ENCODE measurements at places on chromosomes 2 and 18.

- DNase-seq = no peak
Measured at GRCh38 chr2:233820774-233821105, 33.6 kb downstream of the HJURP start.

DNA sequence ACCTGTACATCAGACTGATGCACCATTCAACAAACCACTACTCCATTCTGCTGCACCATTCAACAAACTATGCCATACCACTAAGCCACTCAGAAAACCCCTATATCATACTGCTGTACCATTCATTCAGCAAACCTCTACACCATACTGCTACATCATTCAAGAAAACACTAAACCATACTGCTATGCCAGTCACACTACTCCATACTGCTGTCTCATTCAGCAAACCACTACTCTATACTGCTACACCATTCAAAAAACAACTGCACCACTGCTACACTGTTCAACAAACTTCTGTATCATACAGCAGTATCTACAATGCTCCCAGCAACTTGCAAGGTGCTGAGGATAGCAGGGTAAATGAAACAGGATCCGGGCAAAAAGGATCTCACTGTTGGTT, 12.9 kb upstream of the SLC1A4 start:
- DNase-seq = no peak

GRCh38 chr2:96409820-96410164, 74.2 kb downstream of the NCAPH start:
- no peak for DNase-seq

- DNase-seq = peak; percentile 38
Measured at GRCh38 chr18:59950215-59950944, 50.6 kb downstream of the PMAIP1 start.

DNA sequence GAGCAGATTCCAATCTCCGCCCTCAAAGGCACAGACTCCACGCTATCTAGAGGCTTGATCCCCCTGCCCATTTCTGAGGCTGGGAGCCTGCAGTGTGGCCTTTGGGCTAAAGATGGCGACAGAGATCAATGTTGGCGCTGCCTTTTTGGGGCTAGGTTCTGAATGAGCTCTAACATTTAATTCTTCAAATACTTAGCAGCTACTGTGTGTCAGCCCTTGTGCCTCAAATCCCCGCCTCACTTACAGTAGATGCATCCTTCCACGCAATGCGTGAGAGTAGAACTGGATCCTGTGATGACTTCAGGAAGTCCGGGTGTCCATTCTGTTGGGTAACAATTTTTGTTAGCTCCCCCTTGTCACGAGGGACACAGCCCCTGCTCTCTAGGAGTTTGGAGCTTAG, 12.4 kb downstream of the IL1F10 start:
- DNase-seq = peak; percentile 82

- DNase-seq = peak; percentile 95
Measured at GRCh38 chr2:10398496-10398895, 49.6 kb downstream of the ODC1 start.

GRCh38 chr2:26845021-26845420, 2.9 kb upstream of the DPYSL5 start:
- no peak for DNase-seq

- DNase-seq = peak; percentile 1
Measured at GRCh38 chr18:57432751-57433400, 2.3 kb upstream of the ONECUT2 start.

GRCh38 chr2:141411419-141411818, 719.4 kb downstream of the LRP1B start:
- DNase-seq = no peak

- DNase-seq = no peak
Measured at GRCh38 chr18:10045296-10045891, 131.6 kb downstream of the VAPA start.

DNA sequence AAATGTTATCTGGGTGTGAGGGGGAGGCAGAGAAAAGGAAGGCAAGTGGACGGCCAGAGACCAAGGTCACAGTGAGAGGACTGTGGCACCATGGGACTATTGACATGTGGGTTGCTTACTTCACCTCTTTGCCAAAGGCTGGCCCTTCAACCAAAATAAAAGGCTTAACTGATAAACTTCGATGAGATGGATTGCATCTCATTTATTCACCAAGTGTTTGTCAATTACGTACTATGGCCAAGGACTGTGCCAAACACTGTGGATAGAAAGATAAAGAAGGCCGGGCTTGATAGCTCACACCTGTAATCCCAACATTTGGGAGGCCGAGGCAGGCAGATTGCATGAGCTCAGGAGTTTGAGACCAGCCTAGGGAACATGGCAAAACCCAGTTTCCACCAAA, 98.7 kb upstream of the CCBE1 start:
- DNase-seq = no peak

DNA sequence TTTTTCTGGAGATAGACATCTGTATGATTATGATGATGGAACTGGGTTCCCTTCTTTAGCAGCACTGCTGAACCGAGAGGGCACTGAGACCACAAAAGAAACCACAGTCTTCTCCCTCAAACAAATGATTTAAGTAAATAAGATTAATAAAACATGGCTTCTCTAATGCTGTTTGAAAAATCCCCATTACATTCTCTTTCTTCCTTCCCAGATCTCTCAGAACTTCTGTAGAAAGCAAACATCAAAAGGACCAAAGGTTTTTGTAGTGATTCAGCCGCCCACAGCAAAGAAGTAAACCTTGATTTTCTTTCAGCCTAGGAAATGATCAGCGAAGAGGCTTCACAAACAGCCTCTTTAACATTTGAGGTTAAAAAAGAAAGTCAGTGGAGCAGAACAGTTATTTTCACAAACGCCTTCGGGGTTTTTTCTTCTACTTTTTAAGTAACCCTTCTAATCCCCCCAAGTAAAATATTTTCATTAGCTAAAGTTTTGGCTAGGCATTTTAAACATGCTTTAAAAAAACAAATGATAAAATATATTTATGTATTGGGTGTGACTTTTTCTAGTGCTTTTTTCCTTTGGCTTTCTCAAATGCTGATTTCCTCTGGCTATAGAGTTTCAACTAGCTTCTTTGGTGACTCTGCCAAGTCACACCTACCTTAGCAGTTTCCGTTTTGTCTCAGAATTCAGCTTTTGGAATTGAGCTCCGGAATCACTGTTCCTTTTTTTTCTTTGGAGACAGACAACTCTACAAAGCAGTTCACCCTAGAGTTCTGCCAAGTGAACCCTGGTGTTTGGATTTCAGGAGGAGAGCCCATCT, 89.6 kb downstream of the UPP2 start:
- no peak for DNase-seq

- DNase-seq = peak; percentile 7
Measured at GRCh38 chr2:179898873-179899272, 37.5 kb upstream of the ZNF385B start.

DNA sequence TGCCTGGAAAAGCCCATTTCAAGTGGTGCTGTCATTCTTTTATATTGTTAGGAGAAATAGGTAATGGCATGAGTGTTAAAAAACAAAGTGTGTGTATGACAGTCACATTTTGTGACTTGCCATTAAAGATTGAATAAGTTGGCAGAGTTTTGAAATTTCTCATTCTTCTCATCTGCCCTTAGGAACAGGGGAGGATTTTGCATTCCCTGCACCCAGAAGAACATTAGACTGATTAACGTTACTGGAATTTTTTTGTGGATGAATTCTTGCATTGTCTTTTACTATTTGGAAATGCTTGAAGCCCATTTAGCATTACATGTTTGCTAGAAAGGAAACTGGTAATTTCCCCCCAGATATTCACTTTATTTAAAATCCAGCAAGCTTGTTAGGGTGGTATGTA, 162.2 kb downstream of the BABAM2 start:
- DNase-seq = no peak

DNA sequence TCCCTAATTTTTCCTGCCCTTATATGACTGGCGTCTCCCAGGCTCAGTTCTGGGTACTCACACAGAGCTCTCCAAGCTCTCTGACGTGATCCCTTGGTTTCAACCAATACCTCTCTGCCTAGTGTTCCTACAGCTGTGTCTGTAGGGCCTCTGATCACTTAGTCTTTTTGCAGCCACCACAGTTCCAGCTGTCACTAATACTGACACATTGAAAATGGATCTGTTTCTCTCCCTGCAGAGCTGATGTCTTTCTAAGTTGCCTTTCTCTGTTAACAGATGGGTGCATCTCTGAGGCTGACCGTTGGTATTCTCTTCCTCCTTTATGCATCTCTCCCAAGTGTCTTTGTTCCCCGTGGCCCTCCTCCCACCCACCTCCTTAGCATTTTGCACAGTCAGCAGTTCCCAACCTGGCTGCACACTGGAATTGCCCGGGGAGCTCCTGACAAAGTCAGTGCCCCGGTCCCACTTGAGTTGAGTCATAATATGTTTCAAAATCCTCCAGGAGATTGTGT, 62.5 kb downstream of the CERS6 start:
- peak; percentile 72 for DNase-seq

- no peak for DNase-seq
Measured at GRCh38 chr2:235343869-235344268, 150.0 kb upstream of the AGAP1 start.

- no peak for DNase-seq
Measured at GRCh38 chr2:39107156-39107555, 13.7 kb downstream of the SOS1 start.

- DNase-seq = peak; percentile 54
Measured at GRCh38 chr2:37168217-37168981, 11.6 kb upstream of the EIF2AK2 start.

DNA sequence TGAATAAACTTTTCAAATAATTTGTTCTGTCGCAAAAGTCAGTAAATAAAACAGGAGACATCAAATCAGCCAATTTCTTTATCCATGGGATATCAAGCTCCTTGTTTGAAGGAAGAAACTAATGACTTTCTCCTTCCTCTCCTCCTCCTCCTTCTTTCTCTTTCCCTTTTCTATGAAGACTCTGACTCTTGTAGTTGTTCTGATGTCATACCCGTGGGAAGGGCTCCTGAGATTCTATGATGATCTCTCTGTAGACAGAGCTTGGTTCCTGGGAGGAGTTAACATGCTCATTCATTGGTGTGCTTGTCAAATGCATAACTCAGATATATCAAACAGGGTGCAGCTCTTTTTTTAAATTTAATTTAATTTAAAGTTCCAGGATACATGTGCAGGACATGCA, 118.7 kb upstream of the KCTD1 start:
- DNase-seq = peak; percentile 77

DNA sequence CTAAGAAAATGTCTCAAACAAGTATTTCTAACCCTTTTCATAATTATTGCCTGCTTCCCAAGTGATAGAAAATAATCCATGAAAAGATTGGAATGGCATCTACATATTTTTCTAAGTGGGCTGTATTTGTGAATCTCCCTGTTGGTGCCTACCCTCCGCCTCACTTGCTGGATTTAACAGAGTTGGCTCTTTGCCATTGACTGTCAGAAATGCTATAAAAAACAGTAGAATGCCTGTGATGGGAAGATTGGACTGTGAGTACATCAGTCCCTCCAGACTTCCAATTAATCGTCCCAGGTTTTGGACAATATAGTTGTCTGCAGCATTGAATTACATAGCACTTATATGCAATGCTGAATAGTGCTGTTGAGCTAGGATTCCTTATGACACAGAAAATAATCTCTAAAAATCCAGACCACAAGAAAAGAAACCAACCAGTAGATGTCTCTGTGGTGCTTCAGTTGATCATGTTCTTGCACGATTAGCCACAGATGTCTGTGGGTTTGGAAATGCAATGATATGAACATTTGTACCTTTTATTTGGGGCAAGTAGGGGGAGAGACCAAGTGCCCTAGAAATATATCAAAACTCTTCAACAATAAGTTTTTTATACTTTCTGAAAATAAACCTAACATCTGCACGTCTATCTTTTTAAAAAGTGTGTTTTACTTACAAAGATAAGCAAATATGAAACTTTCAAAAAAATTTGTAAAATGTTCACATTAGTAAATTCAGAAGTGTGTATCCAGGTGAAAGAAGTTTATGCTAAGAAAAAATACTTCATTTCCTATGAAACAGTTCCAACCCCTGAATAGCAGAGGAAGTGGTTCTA, 88.5 kb downstream of the DYNAP start:
- peak; percentile 40 for DNase-seq

DNA sequence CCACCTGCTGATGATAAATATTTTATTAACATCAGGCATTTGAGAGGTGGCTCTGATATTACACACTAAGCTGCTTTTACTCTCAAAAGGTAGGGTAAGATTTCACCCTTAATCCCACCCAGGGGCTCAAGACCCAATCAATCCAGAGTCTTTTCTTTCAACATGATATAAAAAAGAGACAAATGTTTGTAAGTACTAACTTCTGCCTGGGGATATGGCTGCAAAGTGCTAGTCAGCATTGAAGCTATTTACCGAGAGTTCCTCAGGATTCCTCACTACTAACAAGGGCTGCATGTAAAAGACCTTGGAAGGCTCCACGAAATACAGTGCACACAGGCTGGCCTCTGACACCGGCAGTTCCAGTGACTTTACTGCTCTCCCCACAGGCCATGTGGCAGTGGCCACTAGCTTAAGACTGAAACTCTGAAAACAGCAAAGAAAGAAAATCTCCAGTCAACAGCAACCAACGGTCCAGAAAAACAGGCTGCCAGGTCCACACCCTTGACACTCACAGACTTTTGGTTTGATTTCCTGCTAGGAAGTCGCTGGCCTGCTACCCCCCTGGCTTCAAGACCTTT, 11.2 kb downstream of the MREG start:
- DNase-seq = no peak

- DNase-seq = no peak
Measured at GRCh38 chr2:207103132-207103531, 62.6 kb downstream of the KLF7 start.

- peak; percentile 82 for DNase-seq
Measured at GRCh38 chr2:218896501-218897393, 16.1 kb downstream of the WNT10A start.

DNA sequence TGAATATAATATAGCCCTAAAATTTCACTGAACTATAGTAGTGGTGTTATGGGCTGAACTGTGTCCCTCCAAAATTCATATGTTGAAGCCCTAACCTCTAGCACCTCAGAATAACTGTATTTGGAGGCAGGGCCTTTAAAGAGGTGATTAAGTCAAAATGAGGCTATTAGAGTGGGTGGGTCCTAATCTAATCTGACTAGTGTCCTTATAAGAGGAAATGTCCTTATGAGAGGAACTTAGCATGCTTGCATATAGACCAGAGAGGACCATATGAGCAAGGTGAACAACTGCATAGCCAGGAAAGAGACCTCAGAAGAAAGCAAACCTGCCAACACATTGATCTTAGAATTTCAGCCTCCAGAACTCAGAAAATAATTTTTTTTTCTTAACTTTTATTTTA, 238.4 kb downstream of the ZEB2 start:
- no peak for DNase-seq

DNA sequence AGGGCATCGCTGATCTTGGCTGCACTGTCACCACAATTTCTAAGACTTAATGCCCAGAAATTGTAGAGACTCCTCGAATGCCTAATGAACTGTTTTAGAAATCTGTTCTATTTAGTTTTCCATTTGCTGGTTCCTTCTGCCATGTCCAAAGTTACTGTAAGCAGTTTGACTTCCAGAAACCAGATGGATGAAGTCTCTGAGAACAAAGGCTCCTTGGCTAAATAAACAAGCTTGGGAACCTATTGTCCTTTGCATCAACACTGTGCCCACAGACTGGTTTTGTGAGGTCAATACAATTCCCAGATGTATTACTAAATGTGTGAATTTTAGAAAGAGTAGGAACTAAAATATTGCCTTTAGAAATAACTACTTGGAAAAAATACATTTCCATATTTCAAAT, 600.2 kb downstream of the NYAP2 start:
- no peak for DNase-seq

GRCh38 chr2:96374211-96374951, 38.8 kb downstream of the NCAPH start:
- DNase-seq = peak; percentile 48

GRCh38 chr2:36538335-36538734, 59.6 kb downstream of the FEZ2 start:
- no peak for DNase-seq
